Esophagus muscularis mucosa (tissue), 4 donors: ENCODE measurements at places on chromosomes 12 and 14. TPM values are rescaled to one million over a fixed set of nuclear protein-coding genes. Genes with fewer than 3 reads are reported as not detected.

The SMOC1 gene
- total RNA-seq: 0.45 TPM

The RHEBL1 gene
- not detected for total RNA-seq

DNA sequence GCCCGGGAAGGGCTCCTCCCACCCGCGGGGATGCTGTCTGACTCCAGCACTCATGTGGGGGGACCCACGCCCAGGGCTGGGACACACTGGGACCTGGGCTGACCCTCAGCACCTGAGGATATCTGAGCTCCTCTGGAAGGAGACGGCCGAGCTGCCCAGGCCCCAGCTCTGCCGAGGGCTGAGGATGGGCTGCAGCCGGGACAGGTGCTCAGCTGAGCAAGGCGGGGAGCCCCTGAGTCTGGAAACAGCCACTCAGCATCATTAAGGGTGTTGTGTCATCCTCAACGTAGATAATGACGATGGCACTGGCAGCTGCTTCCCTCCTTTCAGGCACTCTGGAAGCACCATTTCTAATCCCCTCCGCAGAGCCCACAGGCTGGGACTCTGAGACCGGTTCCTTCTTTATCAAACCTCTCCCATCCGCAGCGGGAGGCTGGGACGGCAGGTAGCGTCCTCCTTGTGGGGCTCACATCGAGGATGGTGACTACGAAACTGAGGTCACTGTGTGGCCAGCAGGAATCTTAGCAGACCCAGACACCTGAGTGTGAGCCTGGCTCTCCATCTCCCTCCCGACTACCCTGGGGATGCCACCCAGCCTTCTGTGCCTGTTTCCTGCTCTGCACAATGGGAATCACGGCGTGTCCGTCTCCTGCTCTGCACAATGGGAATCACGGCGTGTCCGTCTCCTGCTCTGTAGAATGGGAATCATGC, 26.7 kb upstream of the SFSWAP start:
- no peak for DNase-seq

- no peak for DNase-seq
Observed at GRCh38 chr12:85672436-85672835, 163.8 kb downstream of the RASSF9 start.

- DNase-seq: no peak
Observed at GRCh38 chr12:124626971-124627411, 59.6 kb upstream of the NCOR2 start.

The COL2A1 gene
- not detected for total RNA-seq

The MYF6 gene
- total RNA-seq: 0.29 TPM

DNA sequence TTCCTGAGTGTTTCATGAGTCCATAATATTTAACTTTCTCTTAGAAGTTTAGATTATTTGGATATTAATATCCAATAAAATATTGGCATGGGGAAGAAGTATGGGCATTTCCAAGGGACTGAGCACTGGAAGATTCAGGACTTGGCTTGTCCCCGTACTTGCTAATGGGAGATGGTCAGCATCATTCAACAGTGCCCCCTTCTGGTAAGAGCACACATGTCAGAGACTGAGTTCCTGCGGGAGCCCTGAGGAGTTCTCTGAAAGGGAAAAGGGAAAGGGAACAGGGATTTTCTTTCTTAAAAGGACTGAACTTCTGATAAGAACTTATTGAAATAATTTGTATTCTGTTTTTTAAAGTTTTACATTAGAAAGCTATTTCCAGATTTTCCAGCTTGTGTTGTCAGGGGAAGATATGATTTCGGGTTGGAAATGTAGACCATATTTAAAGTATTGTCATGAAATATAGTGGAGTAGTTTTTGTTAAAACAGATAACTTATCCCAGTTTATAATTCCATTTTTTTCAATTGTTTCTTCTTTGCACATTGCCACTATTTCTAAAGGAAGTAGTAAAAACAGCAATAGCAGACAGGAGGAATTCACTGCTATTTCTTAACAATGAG, 59.8 kb upstream of the C12orf71 start:
- no peak for DNase-seq
